ENCODE measurements at places on chromosomes 11 and 22.

GRCh38 chr11:108606495-108607160 lies 13.1 kb upstream of the EXPH5 start:
- no peak for DNase-seq

DNA sequence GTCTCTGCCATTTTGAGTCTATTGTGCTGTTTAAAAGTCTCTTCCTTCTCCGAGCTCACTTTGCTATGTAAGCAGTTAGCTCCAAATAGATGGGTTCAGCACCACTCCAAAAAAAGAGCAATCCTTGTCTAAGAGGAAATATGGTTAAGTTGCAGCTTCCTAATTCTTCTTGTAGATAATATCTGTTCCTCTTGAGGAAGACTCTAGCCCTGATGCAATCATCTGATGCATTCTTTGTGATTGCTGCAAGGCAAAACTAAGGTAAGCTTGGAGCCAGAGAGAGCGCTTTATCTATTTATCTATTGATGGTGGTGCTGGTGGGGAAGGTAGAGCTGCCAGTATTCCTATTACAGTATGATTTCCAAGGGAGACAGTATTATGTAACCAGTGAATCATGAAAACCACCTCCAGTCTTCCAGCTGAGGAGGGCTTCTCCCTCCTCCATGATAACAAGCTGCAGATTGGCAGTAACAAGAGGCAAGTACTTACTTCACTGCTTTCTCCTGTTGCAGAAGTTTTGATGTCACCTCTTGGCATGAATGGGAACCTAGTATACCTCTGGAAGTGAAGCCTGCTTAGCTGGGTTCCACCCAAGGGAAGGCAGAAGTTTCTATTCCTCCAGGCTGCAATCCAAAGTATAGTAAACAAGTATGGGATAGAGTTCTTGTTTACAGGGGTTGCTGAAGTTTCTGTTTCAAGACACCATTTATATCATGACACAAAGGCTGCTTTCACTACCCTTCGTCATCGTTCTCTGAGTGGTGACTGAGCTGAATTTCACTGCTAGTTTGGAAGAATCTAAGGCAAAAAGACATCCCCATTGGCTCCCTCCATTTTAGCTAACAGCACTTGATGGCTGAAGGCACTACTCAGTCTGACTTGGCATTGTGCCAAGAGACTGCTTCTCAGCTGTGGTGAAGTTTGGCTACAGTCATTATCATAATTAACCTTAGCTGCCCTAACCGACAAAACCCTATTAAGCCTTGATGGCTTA lies 49.7 kb downstream of the FDX1 start:
- no peak for DNase-seq

GRCh38 chr11:34063061-34063795 lies 11.7 kb downstream of the CAPRIN1 start:
- DNase-seq = no peak

- DNase-seq = no peak
These were observed 19.2 kb downstream of the SERPIND1 start for GRCh38 chr22:20792966-20793728.

- no peak for DNase-seq
These were observed 96.5 kb upstream of the NCAM1 start for GRCh38 chr11:112864672-112865071.

- no peak for DNase-seq
These were observed 162.3 kb downstream of the FBXO7 start for GRCh38 chr22:32636884-32637283.
